ENCODE measurements at places on chromosomes 2 and 18.

DNA sequence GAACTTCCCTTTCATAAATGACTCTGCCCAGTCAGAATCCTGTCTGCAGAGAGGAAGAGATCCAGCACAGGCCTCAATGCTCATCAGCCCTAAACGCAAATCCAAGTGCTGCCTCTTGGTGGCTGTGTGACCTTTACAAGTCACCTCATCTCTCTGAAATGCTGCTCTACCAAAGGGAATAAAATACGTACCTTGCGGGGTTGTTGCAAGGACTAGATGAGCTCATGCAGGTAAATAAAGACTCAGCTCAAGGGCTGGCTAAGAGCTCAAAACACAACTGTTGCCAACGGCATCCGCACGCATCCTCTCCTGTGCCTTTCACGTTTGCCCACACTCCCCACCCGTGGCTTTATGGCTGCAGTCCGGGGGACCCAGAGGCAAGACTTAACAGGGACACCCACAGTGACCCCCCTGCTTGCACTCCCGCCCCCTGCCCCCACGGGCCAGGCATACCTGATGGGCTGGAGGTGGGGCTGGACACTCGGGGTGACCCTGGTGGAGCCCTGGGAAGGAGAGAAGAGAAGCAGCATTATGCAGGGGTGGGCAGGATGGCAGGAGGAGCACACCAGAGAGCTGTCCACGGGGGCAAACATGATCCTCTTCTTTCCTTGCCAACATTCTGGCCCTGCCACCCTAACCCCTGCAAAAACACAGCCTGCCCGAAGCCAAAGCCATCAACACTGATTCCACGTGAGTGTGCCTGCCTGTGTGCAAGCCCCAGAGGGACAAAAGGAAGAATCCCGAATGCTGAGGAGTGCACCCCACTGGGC is 102.6 kb downstream of the TNS1 start:
- DNase-seq, result no peak

GRCh38 chr2:38997781-38998180 is 108.1 kb downstream of the ARHGEF33 start:
- no peak for DNase-seq

- DNase-seq, result no peak
Measured at GRCh38 chr2:88139203-88139702, 11.4 kb upstream of the FABP1 start.

DNA sequence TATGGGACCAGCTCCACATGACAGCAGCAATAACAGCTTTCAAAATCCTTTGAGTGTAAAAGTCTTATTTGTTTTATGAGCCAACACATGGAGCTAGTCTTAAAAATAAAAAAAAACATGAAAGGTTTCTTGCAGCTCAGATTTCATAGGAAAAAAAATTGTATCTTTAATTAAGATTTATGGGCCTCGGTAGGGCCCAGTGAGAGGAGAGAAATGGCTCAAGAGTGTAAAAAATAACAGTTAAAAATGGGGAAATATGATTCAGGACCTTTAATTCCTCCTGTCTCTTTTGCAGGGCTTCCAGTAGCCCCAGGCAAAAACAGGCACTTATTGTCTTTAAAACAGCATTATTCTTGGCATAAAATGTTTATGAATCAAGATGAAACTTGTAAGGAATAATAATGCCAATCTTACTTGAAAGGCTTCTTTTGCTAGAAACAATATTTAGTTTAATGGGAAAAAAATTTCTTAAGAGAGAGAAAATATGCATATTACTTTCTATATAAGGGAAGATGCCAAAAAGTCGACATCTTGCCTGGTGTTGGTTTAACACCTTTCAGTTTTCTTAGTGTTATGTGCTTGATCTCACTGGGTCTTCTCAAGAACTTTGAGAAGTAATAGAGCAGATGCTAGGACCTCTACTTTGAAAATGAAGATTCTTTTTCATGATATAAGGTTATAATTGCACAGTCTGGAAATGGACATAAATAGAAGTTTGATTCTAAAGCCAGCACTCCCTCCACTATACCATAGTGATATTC is 71.3 kb upstream of the SETBP1 start:
- no peak for DNase-seq

- DNase-seq, result no peak
Measured at GRCh38 chr18:13562494-13563029, 163.8 kb downstream of the FAM210A start.

- no peak for DNase-seq
Measured at GRCh38 chr2:70842401-70842800, 6.8 kb upstream of the CD207 start.

DNA sequence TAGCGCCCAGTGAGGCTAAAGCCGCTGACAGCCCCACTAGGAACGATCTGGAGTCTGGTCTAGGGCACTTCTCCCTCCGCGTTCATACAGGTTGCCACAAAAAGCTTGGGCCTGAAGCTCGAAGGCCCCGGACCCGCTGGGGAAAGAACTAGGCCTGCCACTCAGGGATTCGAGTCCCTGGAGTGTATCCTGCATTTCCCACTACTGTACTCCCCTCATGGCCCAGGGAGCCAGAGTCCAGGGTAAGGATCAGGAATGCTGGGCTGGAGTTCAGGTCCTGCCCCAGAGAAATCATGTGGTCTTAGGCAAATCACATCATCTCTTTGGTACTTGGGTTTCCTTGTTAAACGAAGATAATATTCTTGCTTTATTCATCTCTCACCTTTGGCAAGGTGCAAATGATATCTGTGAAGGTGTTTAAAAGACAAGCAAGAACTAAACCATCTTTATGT is 1.4 kb upstream of the ZFP36L2 start:
- DNase-seq, result no peak

DNA sequence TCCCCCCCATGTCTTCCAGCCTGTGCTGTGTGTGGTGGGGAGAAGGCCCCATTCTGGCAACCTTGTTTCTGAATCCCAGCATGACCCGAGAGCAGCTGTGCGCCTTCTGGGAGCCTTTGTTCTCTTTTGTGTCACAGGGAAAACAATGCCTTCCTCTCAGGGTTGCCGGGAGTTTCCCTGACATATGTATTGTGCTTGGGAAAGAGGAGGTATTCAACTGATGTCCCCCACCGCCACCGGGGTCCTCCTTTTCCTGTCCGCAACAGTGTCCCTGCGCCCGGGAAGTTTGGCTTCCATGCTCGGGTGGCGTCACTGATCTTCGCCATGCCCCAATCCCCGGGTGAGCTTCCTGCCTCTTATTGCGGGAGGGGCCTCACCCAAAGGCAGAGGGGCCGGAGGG is 77.5 kb upstream of the ASB18 start:
- no peak for DNase-seq

DNA sequence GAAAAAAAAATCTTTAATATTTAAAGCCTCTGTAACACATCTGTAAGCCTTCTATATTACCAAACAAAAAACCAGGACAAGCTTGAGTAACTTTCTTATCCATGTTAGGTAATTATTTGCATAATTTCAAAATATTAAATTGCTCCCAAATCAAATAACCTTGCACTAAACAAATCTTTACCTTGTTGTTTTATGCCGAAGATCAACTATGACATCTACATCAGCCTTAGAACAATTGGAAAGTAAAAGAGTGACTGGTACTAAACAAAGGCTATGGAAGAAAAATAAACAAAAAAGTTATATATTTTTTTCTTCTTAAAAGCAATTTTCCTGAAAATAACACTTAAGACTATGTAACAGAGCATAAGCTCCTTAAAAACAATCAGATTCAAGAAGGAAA is 71.2 kb upstream of the SLC25A52 start:
- no peak for DNase-seq

DNA sequence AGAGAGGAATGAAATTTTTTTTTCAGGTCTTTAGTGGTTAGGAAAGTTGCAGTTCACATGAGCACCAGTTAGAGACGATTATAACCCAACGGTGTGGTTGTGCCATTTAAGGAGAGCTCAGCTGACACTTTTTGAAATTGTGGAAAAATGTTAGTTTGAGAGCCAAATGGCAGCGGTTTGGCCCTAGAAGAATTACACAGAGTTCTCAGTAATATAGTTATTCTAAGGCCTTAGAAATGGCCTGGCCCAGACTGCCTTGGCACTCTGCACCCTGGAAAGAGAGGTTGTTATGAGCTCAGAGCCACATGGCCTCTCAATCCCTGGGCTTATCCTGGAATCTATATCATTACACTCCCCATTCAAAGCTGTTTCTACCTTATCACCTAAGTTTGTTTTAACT is 117.4 kb downstream of the RHBDD1 start:
- no peak for DNase-seq

- no peak for DNase-seq
Measured at GRCh38 chr2:65062843-65063825, 6.9 kb downstream of the CEP68 start.

DNA sequence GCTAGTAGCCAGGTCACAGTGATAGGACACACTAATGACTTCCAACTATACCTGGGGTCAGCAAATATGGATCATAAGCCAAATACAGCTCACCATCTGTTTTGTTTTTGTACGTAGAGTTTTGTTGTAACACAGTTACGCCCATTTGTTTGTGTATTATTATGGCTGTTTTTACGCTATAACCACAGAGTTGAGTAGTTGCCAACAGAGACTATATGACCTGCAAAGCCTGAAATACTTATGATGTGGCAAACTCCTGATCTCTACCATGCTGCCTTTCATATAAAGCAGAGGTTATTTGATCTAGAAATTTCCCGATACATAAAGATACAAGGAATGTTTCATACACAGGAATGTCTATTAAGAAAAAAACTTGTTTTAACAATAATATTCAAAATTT is 152.2 kb downstream of the HNMT start:
- DNase-seq, result no peak

GRCh38 chr2:113278742-113279139 is at the start of gene PAX8:
Gene PAX8 (minus strand): TSS chr2:113278921. CDS start chr2:113278394, 527 bp downstream.
- no peak for DNase-seq

DNA sequence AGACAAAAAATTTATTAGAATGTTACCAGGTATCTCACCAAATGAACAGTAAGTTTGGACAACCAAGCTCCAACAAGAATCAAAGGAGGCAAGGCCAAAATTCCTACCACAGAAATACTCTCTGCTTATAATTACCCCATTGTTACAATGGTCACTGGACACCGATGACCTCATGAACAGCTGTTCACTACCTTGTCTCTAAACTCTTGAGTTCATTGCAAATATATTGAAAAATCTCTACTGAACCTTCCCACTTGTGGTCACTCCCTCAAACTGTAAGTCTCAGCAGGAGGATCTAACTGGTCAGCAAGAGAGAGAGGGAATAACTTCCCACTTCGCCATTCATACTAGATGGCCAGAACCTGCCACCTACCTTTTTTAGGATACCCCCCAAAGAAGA is 50.0 kb downstream of the ERBB4 start:
- no peak for DNase-seq

GRCh38 chr2:107383691-107384090 is 443.0 kb upstream of the RGPD4 start:
- DNase-seq, result no peak

GRCh38 chr18:36075862-36076587 is 8.7 kb upstream of the RPRD1A start:
- no peak for DNase-seq

GRCh38 chr2:205814039-205814364 is 131.7 kb downstream of the NRP2 start:
- no peak for DNase-seq

DNA sequence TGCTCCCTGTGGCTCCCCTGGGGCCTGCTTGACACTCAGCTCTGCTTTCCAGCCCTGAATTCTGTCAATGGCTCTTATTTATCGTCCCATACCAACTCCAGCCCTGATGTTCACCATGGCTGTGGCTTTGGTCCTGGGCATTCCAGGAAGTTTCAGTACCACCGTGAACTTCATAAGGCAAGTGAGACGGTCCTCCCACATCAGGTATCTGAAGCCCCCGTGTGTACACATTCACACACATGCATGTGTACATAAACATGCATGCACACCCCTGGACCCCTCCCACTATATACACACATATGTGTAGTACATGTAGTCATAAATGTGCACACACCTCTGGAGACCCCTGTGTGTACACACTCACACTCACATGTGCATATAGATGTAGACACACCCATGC is 43.3 kb upstream of the PUM2 start:
- no peak for DNase-seq

DNA sequence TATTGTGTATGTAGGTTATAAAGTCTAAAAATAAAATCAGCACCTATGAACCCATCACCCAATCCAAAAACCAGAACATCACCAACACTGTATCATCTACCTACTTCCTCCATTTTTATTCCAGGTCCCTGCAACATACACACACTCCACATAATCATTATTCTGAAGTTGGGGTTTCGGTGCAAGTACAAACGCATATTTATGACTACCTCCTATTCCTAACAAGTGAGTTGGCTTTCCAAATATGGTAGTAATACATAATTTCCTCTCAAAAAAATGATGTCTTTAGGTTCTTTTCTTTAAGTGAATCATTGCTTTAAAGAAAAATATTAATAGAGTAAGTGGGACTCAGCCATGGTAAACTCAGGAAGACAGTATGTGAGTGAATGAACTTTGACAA is 3.3 kb downstream of the ACVR1 start:
- no peak for DNase-seq

Data from stimulated activated CD8-positive, alpha-beta memory T cell treated with anti-CD3 and anti-CD28 coated beads, Interleukin-15, amount 100 ng/mL, for 1 hour (primary cell).